ENCODE measurements at places on chromosomes 5 and 9.
A peak's percentile ranks its signal among the peaks of the same experiment; 100 is the strongest.

- no peak for DNase-seq
These were observed 10.5 kb upstream of the NR4A3 start for GRCh38 chr9:99811172-99811571.

- DNase-seq = no peak
These were observed 2.4 kb downstream of the MYORG start for GRCh38 chr9:34374339-34374738.

DNA sequence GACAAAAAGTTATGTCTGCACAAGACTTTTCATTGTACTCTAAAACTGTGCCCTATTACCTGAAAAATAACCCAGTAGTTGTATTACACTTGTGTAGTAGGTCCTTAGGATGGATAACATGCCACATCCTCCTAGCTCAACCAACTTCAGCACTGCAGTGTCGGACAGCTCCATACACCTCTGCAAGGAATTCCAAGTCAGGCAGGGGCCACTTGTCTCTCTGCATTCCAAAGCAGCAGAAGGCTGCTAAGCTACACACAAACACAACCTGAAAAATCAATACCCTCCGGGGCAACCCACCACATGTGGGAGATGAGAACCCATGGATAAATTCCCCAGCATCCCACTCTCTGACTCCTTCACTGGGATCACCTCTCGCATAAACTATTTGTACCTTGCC lies 50.2 kb downstream of the MED10 start:
- no peak for DNase-seq

GRCh38 chr5:34474573-34475021 lies 181.5 kb upstream of the RAI14 start:
- DNase-seq = no peak

- DNase-seq = no peak
These were observed 841 bp downstream of the ASB6 start for GRCh38 chr9:129640871-129641749.

DNA sequence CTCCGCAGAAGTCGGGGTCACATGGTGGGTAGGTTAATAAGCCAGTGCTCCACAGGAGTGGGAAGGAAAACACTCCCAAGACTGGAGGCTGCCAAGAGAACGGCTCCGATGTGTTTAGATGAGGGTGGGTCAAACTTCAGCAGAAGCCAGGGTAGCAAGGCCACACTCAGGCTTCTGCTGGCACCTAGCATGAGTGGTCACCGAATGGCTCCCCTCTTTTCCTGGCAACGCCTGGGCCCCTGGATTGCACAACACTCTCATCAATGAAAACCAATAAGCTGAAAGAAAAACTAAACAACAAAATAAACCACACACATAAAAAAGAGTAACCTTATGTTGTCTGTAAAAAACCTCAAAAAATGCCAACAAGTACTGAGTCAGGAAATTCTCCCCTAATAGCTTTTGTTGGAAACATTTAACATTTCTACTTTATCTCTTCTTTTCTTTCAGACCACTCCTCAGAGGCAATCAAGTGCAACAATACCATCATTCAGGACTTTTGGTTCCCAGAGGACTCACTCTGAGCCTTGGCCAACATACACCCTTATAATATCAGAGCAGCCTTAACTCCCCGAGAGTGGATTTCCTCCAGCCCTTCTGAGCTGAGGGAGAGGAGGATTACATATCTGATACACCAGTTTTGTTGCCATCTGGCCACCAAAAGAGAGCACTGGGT lies 279.9 kb downstream of the ENC1 start:
- no peak for DNase-seq

GRCh38 chr5:151128817-151129216 lies 28.8 kb downstream of the ANXA6 start:
- DNase-seq = no peak

- no peak for DNase-seq
These were observed 7.3 kb downstream of the ACER2 start for GRCh38 chr9:19416143-19416542.

DNA sequence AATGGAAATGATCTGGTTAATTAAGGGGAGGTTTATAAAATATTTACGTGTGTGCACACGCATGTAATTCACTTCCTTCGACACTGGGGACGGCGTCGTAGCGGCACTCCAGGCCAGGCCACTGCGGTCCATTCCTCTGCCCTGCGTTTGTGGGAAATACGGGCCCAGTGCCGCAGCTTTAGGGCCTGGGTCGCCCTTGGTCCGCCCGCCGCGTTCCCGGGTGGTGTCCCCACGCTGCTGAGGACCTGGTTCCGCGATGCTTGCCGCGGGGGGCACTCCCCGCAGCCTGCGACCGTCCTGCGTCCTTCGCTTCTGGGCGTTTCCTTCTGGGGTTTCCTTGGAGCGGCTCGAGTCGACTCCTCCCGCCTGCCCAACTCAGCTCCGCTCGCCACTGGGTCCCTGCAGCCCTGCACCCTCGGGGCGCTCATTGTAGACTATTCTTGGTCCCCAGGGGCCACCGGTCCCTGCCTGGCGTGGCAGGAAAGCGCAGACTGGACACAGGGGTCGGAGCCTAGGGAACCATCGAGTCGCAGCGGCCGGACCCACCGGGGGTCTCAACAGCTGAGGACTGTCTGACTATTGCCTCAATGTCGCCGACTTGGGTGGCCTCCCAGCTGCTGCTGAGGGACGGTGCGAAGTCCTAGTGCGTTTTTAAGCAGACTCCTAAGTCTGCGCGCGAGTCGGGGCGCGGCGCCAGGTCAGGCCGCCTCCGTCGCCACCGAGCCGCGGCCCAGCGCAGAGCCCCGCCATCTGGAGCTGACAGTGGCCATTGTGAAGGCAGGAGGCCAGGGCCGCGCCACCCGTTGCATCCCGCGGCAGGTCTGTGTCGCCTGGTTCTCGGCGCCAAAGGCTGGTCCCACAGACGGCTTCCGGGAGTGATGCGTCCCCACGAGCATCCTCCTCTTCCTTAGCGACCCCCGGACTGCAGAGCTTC lies 4.4 kb upstream of the IRX1 start:
- DNase-seq = no peak

DNA sequence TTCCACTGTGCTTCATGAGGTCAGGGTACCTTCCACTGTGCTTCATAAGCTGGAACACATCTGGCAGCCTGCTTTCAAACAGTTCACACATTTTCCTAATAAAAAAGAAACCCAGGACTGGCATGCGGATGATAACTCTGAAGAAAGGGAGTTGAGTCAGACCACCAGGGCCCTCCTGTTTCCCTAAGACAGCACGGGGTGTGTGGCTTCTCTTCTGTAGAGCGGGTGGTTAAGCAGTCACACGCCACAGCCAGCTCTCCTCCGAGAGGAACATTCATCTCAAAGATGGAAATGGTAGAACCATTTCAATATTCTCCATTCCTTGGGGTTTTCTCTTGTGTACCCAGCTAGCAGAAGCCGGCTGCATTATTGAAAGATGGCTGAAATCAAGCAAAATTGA lies 128.1 kb upstream of the LMX1B start:
- DNase-seq = no peak

DNA sequence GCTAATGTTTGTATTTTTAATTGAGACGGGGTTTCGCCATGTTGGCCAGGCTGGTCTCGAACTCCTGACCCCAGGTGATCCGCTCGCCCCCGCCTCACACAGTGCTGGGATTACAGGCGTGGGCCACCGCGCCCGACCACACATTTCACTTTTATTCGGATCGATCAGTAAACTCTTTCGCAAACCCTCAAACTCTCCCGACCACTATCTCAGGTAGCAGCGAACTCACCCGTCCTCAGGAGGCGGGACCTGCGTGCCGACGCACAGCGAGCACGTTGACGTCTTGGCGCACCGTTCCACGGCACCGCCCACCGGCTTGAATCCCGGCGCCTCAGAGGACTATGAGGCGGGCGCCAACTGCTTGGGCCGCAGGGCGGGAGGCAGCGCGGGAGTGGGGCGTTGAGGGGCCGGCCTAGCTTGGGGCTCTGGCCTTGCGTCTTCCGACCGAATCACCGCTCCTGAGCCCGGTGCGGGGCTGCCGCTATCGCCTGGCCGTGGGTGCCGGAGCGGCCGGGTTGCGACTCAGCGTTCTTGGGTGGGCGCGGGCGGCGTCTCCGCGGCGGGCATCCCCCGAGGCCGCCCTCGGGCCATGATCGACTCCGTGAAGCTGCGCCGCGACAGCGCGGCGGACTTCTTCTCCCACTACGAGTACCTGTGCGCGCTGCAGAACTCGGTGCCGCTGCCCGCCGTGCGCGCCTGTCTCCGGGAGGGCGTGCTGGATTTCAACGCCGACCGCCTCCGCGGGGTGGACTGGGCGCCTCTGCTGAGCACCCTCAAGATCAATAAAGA lies at the start of gene CEP78:
Gene CEP78 (plus strand): TSS at position 314 of the 789 bp plus-strand sequence. CDS start 276 bp downstream, at position 590.
- peak; percentile 78 for DNase-seq

DNA sequence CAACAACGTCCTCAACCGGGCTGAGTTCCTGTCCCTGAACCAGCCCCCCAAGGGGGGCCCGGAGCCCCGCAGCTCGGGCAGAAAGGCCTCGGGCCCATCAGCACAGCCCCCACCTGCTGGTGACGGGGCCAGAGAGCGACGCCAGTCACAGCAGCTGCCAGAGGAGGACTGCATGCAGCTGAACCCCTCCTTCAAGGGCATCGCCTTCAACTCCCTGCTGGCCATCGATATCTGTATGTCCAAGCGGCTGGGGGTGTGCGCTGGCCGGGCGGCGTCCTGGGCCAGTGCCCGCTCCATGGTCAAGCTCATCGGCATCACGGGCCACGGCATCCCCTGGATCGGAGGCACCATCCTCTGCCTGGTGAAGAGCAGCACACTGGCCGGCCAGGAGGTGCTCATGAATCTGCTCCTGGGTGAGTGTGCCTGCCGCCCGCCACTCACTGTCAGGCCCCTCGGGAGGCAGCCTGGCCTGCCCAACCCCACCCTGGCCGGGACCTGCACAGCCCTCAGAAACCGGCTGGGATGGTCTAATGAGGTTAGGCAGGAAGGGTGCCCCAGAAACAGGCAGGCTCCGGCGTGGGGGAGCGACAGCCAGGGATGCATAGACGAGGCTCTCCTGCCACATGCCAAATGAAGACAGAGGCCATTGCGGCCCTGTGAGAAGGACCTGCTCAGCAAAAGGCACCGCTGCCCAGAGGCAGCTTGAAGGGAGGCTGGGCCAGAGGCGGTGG lies 678 bp downstream of the PLPP7 start:
- DNase-seq = no peak

DNA sequence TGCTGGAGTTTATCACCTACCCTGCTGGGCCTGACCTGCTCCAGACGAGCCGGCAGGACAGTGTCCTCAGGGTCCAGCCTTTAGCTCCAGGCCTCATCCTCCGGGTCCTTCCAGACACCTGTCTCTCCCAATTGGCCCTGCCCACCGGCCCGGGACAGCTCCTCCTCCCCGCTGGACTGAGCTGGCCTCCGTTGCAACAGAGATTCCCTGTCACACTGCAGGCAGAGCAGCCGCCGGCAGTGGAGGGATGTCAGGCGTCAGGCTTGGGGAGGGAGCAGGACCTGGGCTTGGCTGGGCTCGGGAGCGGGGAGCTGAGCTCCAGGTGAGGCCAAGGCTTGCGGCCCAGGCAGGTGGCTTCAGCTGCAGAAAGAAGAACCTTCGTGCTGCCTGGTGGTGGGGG lies 1.7 kb downstream of the KCNT1 start:
- no peak for DNase-seq

- no peak for DNase-seq
These were observed 30.6 kb upstream of the IQGAP2 start for GRCh38 chr5:76372323-76373054.

GRCh38 chr9:37984672-37985611 lies 81.0 kb upstream of the SLC25A51 start:
- DNase-seq = no peak

All from activated CD8-positive, alpha-beta memory T cell treated with anti-CD3 and anti-CD28 coated beads for 1 hour (primary cell).